Right cardiac atrium (tissue), 5 donors: ENCODE measurements at places on chromosomes 16 and 17.

DNA sequence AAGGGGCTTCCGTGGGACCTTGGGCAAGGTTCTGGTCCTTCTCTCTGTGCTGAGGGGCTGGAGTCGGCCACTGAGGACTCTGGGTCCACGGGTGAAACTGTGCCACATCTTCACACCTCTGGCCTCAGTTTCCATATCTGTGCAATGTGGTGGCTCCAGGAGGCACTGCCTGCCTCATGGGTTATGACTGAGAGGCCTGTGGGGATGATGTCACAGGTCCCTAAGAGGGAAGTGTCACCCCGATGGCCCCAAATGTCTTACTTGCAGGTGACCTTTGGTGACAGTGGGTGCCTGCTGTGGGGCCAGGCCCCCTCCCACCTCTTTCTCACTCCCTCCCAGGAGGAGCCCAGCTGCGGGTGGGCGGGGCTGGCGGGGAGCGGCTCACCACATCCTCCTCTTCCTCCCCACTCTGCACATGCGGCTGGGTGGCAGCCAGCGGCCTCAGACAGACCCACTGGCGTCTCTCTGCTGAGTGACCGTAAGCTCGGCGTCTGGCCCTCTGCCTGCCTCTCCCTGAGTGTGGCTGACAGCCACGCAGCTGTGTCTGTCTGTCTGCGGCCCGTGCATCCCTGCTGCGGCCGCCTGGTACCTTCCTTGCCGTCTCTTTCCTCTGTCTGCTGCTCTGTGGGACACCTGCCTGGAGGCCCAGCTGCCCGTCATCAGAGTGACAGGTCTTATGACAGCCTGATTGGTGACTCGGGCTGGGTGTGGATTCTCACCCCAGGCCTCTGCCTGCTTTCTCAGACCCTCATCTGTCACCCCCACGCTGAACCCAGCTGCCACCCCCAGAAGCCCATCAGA is at the start of gene IL21R:
Gene IL21R (plus strand): TSS at position 407 of the 801 bp plus-strand sequence. CDS start 27,898 bp downstream, outside the sequence.
- peak; percentile 92 for DNase-seq

DNA sequence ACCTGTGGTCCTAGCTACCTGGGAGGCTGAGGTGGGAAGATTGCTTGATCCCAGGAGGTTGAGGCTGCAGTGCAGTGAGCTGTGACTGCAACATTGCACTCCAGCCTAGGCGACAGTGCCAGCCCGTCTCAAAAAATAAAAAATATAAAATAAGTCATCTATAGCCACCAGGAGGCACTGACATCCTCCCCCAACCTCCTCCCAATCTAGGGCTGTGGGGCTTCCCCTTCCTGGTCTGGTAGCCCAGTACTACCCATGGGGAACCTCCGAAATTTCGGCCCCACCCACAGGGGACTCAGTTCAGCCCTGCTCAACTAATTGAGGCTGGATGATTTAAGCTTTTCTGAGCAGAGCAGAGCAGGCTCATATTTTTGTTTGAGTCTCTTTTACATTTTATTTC is 3.2 kb downstream of the ZSCAN10 start:
- DNase-seq: no peak

- no peak for DNase-seq
Observed at GRCh38 chr17:13538841-13539411, 62.8 kb downstream of the HS3ST3A1 start.

DNA sequence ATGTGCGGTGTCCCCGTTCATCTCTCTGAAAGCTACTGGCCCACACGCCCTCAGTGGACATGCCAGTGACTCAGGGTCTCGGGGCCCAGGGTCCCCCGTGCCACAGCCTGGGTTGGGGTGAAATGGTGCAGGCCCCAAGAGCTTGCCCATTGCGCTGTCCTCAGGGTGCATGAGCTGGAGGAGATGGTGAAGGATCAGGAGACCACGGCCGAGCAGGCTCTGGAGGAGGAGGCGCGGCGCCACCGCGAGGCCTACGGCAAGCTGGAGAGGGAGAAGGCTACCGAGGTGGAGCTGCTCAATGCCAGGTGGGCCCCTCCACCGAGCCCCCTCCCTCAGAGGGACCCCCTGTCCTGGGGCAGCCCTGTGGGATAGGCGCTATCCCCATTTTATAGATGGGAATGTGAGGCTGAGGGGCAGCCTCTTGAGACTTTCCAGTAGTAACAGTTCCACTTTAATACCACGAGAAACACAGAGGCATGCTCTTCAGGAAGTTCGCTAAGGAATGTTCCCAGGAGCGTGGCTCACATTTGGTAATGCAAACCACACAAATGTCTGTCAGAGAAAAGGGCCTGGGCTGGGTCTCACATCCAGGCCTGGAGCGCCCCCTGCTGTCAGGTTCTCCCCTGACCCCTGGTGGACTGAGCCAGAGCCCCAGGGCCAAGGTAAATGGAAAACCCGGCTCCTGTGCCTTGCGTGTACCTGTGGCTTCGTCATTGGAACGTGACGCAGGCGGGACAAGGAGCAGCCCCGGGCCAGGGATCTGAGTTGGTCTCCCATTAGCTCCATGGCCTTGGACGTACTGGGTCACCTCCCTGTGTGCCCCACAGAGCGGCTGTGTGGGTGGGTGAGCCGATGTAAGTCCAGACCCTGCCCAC is 133.7 kb downstream of the RAB11FIP4 start:
- peak; percentile 93 for DNase-seq

DNA sequence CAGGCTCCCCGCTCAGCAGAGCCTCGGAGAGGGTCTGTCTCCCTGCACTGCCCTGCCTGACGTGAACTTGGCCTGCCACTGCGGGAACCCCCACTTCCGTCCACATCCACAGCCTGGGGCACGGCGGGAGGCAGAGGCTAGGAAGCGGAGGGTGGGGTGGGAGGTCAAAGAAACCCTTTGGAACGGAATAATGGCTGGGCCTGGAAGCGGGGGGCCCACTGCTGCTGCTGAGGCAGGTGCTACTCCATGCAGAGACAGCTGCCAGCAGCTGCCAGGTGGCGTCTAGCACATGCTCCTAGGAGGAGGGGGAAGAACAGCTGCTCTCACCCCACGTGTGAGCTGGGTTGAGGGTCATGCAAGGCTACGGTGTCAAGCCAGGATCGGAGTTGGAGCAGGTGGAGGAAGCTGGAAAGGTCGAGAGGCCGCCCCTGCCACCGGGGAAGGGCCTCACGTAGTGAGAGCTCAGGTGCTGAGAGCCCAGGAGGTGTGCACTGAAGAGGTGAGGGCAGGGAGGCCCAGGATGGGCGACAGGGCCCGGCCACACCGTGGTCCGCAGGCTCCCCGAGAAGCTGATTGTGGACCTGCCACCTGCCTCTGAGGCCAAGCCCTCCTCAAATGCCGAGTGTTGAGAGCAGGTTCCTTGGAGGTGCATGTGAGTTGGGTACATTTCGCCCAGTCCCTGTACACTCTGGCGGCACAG is 9.8 kb downstream of the FSCN2 start:
- no peak for DNase-seq

DNA sequence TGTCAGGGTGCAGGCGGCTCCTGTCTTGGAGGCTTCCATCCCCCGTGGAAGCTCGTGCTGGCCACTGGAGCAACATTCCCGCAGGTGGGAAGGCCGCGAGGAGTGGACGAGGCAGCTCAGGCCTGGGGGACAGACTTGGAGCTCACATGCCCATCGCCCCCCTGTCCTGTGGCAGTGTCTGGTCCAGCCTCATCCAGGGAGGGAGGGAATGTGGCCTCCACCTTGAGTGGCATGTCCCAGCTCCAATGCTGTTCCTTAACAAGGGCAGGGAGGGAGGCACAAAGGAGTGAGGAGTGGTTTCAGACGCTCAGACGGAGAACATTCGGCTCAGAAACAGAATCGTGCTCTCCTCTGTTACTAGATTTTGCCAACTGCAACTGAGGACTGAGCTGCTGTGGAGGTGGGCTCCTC is 159.4 kb upstream of the CHMP6 start:
- DNase-seq: peak; percentile 72
